Tracheal epithelial cell (primary cell): ENCODE measurements at places on chromosomes 1 and 21. TPM values are rescaled to one million over a fixed set of nuclear protein-coding genes. Genes with fewer than 3 reads are reported as not detected.

FMN2 gene
- total RNA-seq = 0.21 and 0.48 TPM in 2 replicates

RIMS3 gene
- total RNA-seq = 1.7 TPM in 2 replicates

AKR7A3 gene
- total RNA-seq = 0.72 TPM in 1 of 2 replicates, not detected in the other

LDLRAD1 gene
- under 0.01 and 0.64 TPM in 2 replicates for total RNA-seq

CFHR1 gene
- total RNA-seq = not detected in 2 replicates

OR2W3 gene
- not detected in 2 replicates for total RNA-seq

RUNX3 gene
- 0.48 and 0.85 TPM in 2 replicates for total RNA-seq

GUCA2A gene
- not detected in 2 replicates for total RNA-seq

ALPL gene
- total RNA-seq = not detected in 2 replicates

MIGA1 gene
- total RNA-seq = 9.6 and 14.7 TPM in 2 replicates

HTR1D gene
- total RNA-seq = under 0.01 TPM in 1 of 2 replicates, not detected in the other

IRF2BP2 gene
- 132 and 136 TPM in 2 replicates for total RNA-seq

CD1C gene
- total RNA-seq = not detected in 2 replicates

TSPEAR gene
- total RNA-seq = not detected in 2 replicates

SNX27 gene
- 18.8 and 19.0 TPM in 2 replicates for total RNA-seq

DIO1 gene
- not detected in 2 replicates for total RNA-seq

SPATA46 gene
- total RNA-seq = not detected in 2 replicates

KPRP gene
- under 0.01 TPM in 1 of 2 replicates, not detected in the other for total RNA-seq

C1orf94 gene
- 0.24 TPM in 1 of 2 replicates, not detected in the other for total RNA-seq

SMPDL3B gene
- total RNA-seq = 1.1 and 8.2 TPM in 2 replicates

AMPD1 gene
- not detected in 2 replicates for total RNA-seq

FAM72D gene
- not detected in 2 replicates for total RNA-seq
